ENCODE measurements at places on chromosomes 7 and 10.

DNA sequence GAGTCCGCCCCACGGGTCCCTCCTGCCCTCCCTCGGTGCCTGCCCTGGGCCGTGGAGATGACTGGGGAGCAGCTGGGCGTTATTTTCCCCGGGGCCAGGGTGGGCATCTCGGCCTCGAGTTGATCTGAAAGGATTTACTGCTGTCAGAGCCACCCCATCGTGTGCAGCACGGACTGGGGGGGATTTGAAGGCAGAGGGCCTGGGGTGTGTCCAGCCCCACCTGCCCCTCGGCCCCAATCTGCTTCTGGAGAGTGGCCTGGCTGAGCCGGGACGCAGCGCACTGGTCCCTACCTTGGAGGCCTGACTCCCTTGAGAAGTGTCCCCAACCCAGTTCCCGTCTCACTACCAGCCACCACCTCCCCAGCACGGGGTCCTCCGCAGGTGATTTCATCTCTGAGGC is 24.2 kb upstream of the PFKFB3 start:
- no peak for DNase-seq

DNA sequence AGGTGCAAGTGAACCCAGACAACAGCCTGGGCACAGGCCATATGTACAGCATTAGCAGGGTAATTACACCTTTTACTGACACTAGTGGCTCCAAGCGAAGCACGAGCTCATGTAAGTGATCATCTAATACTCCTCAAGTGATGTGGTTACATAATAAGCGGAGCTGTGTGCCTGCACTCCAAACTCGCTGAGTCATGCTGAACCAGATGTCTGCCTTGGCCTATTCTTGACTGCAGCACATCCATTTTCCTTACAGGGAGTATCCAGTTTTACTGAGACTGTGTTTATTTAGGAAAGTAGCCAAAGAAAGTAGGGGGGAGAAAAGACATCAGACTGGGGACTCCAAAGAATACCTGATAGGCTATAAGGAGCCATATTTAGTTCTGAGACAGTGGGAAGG is 90.1 kb downstream of the GRM3 start:
- DNase-seq: no peak

DNA sequence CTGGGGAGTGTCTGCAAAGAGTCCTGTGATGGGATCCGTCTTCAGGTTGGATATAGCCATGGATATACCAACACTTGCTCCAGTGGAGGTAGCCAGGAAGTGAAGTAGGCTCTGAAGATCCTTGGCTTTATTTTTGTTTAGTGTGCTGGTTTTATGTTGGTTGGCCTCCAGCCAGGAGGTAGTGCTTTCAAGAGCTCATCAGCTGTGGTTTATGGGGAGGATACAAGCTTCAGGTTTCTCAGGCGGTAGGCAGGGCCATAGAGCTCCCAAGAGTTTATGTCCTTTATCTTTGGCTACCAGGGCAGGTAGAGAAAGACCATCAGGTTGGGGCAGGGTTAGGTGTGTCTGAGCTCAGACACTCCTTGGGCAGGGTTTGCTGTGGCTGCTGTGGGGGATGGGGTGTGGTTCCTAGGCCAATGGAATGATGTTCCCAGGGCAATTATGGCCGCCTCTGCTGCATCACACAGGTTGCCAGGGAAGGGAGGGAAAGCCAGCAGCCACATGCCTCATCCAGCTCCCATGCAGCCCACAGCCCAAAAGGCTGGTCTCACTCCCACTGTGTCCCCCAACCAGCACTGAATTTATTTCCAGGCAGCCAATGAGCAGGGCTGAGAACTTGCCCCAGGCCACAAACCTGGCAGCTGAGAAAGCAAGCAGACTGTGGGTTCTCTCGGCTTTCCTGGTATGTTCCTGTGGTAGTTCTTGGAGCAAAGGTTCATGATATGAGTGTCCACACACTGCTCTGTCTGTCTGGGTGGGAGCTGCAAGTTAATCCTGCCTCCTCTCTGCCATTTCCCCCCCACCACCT is 67.0 kb upstream of the PRLHR start:
- DNase-seq: no peak

- no peak for DNase-seq
Measured at GRCh38 chr10:83612050-83612449, 527.3 kb upstream of the GHITM start.

- no peak for DNase-seq
Measured at GRCh38 chr10:11687779-11688447, 54.3 kb upstream of the ECHDC3 start.

DNA sequence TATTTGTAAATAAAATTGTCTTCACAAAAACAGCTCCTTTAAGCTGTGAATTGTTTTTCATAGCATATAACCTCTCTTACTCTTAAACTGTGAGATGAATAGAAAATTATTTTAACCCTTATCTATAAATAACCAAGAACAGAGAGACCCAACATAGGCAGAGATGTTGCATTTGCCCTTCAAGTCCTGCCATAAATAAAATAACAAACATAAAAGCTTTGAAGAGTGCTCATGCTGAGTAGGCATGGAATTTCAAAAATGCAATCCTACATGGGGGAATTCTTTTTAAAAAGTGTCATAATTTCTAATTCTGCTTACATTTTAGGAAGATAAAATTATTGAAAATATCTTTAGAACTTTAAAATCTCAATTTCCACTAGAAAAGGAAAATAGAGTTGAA is 124.1 kb upstream of the FERD3L start:
- no peak for DNase-seq

DNA sequence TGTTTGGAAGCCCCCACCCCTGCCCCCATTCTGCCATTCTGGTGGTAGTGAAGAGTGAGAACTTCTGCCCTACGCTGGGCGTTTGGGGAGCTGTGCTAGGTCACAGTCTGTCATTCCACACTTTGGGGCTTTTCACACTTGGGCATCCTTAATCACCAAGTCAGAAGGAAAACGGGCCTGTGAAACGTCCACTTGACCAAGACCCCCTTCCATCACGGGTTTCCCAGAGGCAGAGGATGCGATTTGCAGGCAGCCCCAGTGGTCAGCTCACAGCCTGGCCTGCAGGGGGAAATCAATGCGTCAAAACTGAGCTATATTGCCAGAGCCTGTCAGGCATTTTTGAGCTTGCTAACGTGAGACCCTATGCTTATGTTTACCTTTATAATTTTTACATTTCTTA is 663.3 kb upstream of the MGMT start:
- DNase-seq: no peak

GRCh38 chr7:112257073-112257472 is 50.6 kb downstream of the ZNF277 start:
- DNase-seq: no peak

DNA sequence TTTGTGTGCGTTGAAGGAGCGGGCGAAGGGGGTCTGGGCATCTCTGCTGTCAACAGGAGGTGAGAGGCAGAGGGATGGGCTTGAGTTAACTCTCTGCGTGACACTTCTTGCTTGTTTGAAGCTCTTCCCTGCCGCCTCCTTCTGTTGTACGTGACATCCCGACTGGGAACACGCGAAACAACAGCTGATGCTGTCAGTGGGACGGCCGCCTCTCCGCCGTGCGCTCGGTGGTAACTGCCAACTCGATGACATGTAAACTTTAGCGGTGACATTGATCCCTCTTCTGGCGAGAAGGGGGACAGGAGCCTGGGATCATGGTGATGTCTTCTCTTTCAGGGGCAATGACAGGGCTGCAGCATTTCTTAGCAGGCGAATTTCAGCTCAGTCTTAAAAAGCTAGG is 394.5 kb downstream of the TYW1 start:
- no peak for DNase-seq

DNA sequence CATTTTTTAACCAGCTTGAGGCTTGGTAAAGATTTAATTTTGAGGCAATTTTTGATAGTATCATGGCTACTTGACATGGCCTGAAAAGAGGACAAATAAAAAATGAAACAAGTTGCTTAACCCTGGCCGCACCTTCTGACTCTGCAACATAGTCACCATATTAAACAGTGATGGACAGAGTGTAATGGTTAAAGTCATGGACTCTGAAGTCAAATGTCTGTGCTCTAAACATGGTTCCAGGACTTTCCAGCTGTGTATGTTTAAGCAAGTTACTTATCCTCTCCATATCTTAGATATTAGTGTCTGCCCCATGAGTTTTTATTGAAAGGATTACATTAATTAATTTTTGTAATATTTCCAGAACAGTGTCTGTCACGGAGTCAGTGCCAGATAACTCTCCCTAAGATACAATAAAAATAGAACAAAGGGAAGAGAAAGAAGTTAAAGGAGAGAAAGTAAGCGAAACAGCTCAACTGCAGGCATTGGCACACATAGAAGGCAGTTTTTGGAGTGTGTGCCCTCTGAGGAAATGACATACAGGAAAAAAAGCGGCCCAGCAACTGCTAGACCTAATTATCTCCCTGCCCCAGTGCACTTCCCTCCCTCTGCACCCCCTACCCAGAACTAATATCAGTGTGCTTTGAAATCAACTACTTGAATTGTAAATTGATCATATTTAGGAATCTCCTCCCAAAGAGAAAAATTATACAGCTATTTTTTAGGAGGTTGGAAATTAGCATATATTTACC is 65.3 kb downstream of the MACC1 start:
- no peak for DNase-seq

GRCh38 chr10:23337616-23338015 is 7.0 kb downstream of the C10orf67 start:
- no peak for DNase-seq

DNA sequence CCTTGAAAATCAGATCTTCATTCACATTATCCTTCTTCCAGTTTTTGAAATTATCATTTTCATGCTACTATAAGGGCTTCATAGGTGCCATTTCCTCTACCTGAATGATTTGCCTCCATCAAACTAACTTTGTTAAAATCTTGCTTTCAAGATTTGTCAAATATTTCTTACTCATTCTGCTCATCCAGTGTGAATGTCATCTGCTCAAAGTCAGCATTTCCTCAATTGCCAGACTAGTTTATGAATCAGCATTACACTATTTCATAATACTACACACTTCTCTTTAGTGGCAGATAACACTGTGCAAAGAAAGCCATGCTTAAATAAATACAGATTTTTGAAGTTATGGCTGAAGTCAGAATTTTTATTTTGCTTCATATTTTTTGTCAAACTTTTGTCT is 21.3 kb upstream of the LIPF start:
- DNase-seq: no peak

DNA sequence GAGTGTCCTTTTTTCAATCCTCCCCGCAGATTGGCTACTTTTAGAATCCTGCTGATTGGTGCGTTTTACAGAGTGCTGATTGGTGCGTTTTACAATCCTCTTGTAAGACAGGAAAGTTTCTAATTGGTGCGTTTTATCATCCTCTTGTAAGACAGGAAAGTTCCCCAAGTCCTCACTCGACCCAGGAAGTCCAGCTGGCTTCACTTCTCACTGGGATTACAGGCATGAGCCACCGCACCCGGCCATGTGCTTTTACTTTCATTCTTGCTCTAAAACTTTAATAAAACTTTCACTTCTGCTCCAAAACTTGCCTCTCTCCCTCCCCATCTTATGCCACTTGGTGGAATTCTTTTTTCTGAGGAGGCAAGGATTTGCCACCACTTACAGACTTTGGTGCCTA is 17.0 kb upstream of the WAPL start:
- DNase-seq: no peak
